ENCODE measurements at places on chromosomes 12 and 14. TPM values are rescaled to one million over a fixed set of nuclear protein-coding genes. Genes with fewer than 3 reads are reported as not detected.

CLEC6A gene
- total RNA-seq: not detected

BCL2L14 gene
- total RNA-seq: 6.0 TPM

GRCh38 chr14:76168531-76168930 lies 16.8 kb downstream of the GPATCH2L start:
- H3K4me1 ChIP-seq: no peaks in the 10 kb centered on the region
- H3K27me3 ChIP-seq: no peaks in the 10 kb centered on the region
- DNase-seq: no peak
- no peak overlapping the region for H3K27ac ChIP-seq
- no peaks in the 10 kb centered on the region for H3K36me3 ChIP-seq

GRCh38 chr12:99026332-99027054 lies 381.4 kb downstream of the APAF1 start:
- H3K4me1 ChIP-seq: no peaks in the 10 kb centered on the region
- DNase-seq: no peak
- H3K4me3 ChIP-seq: no peak overlapping the region
- H3K27me3 ChIP-seq: no peaks in the 10 kb centered on the region

- no peaks in the 10 kb centered on the region for H3K27me3 ChIP-seq
- no peaks in the 10 kb centered on the region for H3K36me3 ChIP-seq
- H3K4me3 ChIP-seq: peak overlapping the region; percentile 100
- peak overlapping the region; percentile 100 for H3K27ac ChIP-seq
These were observed 1.7 kb downstream of the BTG1 start for GRCh38 chr12:92143686-92144630.

KRT85 gene
- total RNA-seq: not detected

DNA sequence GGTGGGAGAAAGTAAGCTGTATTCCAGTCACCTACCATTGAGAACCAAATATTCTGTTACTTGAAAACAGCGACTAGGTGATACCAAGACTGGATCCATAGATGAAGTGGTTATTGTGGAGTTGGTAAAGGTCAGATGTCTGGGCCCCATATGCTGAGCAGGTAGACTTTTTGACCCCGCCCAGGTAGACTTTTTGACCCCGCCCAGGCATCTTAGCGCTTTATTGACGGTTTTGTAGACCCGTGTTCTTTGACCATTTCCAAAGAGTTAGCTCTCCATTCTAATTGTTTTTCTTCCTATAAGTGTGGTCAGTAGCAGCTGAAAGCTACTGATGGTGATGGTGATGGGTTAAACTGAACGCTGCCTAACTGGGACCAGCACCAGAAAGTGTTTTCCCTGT lies 61.6 kb downstream of the SLC8A3 start:
- H3K4me3 ChIP-seq: no peak overlapping the region
- H3K27ac ChIP-seq: no peak overlapping the region
- peaks cover 3% of the 10 kb centered on the region for H3K27me3 ChIP-seq
- no peaks in the 10 kb centered on the region for H3K36me3 ChIP-seq

GRCh38 chr12:116018282-116018681 lies 259.2 kb downstream of the MED13L start:
- H3K36me3 ChIP-seq: no peaks in the 10 kb centered on the region
- no peak overlapping the region for H3K27ac ChIP-seq
- DNase-seq: no peak
- peaks cover 2% of the 10 kb centered on the region for H3K4me1 ChIP-seq
